ENCODE measurements at places on chromosomes 16 and 17.
A peak's percentile ranks its signal among the peaks of the same experiment; 100 is the strongest.

DNA sequence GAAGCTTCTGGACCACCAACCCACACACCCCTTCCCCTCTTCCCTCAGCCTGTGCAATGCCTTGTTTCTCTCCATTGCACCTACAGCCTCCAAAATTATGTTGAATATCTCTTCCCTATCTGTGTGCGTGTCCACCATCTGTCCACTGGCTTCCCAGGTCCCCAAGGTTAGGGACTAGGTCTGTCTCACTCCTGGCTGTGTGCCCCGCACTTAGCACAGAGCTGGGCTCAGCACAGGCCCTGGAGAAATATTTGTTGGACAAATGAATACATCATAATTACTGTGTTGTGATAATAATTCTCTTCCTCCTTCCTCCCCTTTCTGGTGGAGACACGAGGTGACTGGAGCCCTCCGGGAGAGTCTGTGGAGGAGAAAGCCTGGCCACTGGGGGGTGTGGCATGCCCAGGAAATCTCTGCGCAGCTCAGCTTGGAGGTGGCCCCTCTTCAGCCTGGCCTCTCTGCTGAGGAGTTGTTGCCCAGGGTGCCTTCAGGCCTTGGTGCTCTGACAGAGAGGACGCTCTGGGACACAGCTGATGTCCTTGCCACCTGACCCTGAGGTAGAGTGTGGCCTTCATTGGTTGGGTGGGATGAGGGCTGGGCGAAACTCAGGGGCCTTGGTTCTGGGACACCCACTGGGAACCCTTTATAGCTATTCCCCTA lies 3.3 kb upstream of the BRD7 start:
- peak; percentile 75 for DNase-seq

DNA sequence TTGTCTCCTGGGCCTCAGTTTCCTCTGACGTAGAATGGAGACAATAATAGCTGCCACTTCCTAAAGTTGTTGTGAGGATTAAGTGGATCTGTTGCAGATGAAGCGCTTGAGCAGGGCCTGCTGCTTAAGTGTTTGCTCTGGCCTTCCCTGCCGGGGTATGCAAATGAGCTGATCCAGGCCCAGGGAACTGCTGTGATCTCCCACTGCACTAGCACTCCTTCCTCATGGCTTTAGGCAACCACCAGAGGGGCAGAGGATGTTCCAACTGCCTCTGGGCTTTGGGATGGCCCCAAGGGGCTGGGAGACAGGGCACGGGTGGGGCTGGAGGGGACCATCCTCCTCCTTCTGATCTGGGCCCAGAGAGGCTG lies 6.2 kb downstream of the SBK1 start:
- no peak for DNase-seq

DNA sequence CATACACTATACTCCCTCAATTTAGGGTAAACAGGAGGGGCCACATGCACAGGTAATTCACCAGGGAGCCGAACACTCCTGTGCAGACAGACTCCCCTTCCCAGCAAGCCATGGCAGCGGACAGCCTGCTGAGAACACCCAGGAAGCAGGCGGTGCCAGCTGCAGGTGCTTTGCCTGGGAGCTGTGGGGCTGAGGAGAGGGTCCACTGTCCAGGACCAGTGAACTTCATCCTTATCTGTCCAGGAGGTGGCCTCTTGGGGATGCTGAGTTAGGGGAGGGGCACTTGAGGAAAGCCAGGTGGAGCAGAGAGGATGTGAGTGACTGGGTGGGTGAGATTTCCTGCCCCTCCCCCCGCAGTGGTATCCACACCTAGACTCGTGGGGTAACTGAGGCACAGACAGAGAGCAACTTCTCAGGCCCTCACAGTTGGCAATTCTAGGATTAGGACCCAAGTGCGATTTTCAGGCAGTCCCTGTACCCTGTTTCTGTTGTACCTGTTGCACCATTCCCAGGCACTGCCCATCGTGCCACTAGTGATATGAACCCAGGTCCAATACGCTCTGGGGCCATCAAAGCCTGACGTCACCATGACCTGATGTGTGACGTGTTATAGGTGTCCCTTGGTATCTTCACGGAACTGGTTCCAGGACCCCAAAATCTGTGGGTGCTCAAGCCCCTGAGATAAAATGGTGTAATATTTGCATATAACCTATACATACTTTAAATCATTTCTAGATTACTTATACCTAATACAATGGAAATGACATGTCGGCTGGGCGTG lies 1.2 kb downstream of the GRN start:
- no peak for DNase-seq

- DNase-seq, result no peak
Measured at GRCh38 chr16:88697831-88698615, 8.2 kb downstream of the RNF166 start.

- no peak for DNase-seq
Measured at GRCh38 chr16:50315346-50315997, 49.1 kb downstream of the ADCY7 start.

DNA sequence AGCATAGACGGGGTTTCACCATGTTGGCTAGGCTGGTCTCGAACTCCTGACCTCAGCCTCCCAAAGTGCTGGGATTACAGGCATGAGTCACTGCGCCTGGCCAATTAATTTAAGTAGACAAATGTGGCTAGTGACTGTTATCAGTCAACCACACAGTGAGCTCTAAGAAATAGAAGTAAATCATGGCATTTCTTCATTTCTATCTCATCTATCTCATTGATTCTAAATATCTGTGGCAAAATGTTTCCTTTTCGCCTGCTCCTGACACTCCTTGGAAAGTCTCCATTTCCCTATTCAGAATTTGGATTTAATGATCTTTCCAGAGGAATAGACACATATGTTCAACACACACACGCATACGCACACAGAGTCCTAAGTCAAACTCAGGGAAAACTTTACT lies 81.3 kb downstream of the HIC1 start:
- DNase-seq, result no peak

DNA sequence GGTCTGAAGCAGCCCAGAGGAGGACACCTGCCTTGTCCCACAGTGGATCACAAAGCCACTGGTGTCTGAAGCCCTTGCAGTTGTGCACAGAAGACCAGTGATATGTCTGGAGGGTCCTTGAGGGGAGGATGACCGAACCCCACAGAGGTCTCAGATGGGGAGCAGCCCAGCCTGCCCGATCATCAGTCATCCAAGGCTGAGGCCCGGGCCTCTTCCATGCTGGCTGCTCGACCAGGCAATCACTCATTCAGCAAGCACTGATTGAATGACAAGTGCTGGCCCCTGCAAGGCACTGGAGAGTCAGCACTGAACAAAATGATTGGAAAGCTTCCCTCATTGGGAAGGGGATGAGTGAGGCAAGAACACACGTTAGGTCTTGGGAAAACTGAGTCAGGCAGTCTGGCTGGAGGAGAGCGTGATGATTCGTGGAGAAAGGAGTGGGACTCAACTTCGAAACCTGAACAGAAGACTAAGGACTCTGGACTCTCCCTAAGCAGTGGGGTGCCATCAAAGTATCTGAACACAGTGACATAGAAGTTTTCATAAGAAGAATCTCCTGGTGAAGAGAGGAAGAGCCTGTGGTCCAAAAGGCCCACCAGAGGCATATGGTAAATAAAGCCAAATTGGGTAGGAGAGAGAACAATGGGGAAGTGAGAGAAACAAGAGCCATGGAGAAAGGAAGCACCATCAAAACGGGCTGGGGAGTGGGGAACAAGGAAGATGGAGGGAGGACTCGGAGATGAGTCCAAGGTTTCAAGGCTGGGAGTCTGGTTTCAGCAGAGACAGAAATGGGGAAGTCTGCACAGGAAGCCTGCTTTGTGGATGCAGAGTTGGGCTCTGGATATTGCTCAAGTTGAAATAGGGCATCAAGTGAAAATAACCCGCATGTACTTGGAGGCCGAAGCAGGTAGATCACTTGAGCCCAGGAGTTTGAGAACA lies 10.2 kb downstream of the PIK3R5 start:
- DNase-seq, result peak; percentile 72

- DNase-seq, result no peak
Measured at GRCh38 chr16:57413301-57413730, 8.7 kb downstream of the CCL17 start.

DNA sequence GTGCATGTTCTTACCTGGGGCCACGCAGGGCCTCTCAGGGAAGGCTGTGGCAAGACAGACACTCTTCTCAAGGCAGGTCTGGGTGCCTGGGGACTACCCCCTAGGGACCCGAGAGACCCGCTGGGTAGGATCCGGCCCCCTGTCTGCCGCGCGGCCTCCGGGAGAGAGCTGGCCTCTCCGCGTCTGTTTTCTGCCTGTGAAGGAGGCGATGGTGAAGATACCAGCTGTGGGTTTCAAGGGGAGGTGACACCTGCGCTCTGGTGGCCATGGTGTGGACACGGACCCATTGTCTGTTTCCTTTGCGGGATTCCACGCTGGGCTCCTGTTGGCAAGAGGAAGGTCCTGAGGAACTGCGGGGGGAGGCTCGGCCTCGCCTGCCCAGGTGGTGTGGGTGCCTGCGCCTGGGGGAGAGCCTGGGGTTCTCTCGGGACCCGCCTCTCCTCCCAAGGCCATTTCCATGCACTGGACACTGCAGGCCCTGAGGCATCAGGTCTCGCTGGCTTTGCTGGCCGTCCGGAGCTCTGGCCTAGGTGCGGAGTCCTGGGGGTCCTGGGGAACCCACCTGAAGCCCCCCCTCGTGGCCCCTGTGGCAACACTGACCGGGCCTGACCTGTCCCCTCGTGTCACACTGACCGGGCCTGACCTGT lies 12.2 kb upstream of the METRNL start:
- no peak for DNase-seq

DNA sequence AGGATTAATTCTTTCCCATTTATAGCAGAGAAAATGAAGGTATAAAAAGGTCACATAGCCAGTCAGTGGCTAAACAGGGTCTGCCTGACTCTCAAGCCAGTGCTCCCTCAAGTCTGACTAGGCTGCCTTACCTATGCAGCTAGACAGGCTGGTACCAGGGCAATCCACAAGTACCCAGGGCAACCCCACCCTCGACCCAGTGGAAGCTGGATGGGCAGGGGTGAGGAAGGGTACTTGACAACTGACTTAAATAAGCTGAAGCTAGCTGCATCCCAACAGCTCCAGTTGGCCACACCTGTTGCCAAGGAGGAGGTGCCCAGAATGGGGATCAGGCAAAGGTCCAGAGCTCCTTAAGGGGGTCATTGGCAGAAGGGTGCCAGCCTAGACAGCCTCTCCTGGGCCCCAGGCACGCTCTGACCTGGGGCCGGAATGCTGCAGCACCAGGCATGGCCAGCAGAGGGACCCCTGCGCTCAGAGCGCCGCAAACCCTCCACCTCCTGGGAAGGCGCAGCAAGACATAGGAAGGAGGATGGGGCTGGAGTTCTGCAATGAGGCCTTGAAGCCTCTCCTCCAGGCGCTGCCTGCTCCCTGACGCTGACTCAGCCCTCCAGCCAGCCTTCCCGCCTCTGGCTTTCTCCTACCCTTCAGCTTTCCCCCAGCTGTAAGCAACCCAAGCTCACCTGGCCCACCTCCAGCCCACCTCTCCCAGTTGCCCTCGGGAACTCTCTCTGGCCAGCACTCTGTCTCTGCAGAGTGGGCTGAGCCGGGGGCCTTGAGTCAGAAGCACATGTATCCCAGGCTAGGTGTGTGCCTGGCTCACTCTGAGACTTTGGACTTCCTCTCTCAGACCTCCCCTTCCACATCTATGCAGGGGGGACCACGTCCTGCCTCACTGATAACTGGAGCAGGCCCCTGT lies 28.8 kb downstream of the MPP2 start:
- DNase-seq, result peak; percentile 78

GRCh38 chr16:17382949-17383863 lies 87.6 kb downstream of the XYLT1 start:
- DNase-seq, result no peak

DNA sequence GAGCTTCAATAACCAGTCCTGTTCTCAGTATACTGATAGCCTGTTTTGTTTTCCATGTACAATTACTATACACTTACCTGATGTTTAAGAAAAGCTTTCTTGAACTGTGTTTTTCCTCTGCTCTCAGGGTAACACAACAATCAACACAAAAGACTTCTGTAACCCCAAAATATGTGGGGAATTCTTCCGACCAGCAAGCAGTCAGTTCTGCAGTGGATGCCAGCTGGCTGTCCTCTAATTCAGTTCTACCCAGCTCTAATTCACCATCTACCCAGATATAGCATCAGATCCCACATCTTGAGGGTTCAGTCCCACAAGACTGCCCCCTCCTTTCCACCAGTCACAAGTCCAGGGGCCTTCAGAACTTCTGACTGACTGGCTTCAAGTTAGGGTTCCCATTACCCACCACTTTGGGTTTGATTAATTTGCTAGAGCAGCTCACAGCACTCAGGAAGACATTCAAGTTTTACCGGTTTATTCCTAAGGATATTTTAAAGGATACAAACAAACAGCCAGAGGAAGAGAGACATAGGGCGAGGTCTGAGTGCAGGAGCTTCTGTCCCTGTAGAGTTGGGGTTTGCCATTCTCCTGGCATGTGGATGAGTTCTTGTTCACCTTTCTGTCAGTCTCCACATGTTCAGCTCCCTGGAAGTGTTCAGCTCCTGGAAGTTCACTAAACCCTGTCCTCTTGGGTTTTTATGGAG lies 178.2 kb downstream of the CHD9 start:
- no peak for DNase-seq

DNA sequence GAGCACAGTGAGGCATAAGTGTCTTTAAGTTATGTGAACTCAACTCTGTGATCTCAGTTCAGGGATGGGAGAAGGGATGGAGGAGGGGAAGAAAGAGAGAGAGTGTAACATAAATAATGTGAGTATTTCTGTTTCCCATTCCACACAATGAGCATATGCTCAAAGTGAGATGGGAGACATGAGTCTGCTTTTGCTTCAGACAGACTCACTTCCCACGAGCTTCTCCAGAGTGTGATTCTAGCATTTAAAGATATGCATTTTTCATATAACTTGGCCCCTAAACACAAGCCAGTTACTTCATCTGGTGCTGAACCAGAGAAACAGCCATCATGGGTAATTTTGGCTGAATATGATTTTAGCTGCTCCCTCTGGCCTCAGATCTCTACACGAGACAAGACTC lies 35.0 kb downstream of the SHISA9 start:
- DNase-seq, result no peak

GRCh38 chr17:2369551-2370210 lies 31.2 kb downstream of the MNT start:
- DNase-seq, result no peak

GRCh38 chr17:59151591-59151990 lies 3.4 kb downstream of the SKA2 start:
- DNase-seq, result no peak

GRCh38 chr16:70697594-70698170 lies 11.8 kb upstream of the MTSS2 start:
- DNase-seq, result no peak

DNA sequence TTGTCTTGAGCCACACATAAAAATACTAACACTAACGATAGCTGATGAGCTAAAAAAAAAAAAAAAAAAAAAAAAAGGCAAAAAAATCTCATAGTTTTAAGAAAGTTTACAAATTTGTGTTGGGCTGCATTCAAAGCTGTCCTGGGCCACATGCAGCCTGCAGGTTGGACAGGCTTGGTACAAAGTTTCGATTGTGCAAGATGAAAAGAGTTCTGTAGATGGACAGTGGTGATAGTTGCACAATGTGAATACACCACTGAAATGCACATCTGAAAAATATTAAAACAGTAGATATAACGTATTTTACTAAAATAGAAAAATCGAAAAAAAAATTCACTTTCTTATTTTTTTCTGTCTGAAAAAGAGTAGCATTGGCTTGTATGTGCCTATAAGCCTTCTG lies 42.9 kb downstream of the AMFR start:
- DNase-seq, result no peak

- DNase-seq, result no peak
Measured at GRCh38 chr16:87864331-87864989, 4.8 kb downstream of the SLC7A5 start.

GRCh38 chr16:64242492-64242891 lies 879.4 kb downstream of the CDH11 start:
- DNase-seq, result peak; percentile 50
